ENCODE measurements at places on chromosomes 5 and 9. TPM values are rescaled to one million over a fixed set of nuclear protein-coding genes. Genes with fewer than 3 reads are reported as not detected.

ZDHHC11 gene
- total RNA-seq = 0.42 TPM

PRSS3 gene
- 40.3 TPM for total RNA-seq

NUTM2G gene
- not detected for total RNA-seq

ALDH1A1 gene
- total RNA-seq = not detected

RNF180 gene
- total RNA-seq = 3.2 TPM
